Liver (tissue), 10 donors: ENCODE measurements at places on chromosomes 5 and 9. TPM values are rescaled to one million over a fixed set of nuclear protein-coding genes. Genes with fewer than 3 reads are reported as not detected.

C8G gene
- 892 TPM for polyA plus RNA-seq

DNA sequence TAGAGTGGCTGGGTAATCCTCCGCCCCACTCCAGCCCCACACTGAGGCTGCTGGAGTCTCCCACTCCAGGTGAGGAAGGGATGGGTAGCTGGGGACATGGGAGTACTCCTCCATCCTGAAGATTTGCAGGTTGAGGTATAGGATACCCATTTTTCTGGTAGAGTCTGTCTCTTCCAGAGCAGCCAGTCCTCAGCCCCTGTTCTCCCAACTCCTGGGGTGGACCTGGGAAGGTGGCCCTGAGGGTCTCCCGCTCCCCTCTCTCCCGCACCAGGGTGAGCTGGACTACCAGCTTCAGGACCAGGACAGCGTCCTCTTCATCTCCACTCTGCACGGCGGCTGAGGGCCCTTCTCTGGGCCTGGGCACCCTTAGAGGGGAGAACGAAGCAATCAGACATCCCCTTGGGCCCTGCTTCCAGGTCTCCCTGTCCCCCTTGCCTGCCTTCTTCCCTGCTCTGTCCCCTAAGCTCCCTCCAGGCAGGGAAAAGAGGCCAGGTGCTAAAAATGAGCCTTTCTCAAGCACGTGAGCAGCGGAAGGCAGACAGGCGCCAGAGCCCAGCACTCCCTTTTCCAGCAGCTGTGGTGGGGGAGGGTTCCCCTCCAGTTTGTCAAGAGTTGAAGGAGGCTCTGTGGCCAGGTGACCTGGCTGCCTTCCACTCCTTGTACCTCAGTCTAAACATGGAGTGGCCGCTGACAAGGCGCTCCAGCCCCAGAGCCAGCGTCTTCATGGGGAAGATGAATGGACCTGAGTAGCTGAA is 18.4 kb downstream of the URM1 start:
- DNase-seq: no peak

ZNF366 gene
- 0.71 TPM for polyA plus RNA-seq

DNA sequence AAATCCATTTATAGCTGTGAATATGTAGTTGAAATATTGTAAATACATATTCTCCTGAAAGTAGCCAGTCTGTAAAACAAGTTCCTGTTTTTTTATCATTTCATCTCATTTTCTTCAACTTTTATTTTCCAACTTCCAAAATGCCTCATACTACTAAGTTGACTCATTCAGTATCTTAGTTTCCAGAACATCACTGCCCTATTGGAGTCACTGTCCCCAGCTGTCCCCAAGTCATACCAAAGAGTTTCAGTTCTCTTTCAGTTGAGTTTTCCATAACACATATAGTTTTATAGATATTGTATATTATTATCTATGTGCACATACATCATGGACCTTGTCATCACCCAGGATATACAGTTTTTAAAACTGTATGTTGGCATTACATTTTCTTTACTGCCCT is 261.7 kb downstream of the CDH12 start:
- DNase-seq: no peak

DNA sequence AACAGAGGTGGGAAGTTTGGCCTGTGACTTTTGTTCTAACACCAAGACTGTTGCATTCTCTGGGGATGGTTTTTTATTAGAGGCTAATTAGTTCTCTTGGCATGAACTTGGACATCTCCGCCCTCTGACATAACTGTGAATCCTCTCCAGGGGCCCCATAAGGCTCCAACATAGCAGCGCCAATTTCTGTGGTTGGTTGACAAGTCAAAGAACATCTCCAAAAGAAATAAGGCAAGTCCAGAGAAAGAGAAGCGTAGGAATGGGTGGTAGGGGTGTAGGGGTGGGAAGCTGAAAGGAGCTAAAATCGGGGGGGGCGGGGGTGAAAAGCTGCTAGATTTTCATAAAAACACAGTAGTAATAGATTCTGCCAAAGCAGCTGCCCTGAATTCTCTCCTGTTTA is 81.0 kb upstream of the DAB2 start:
- DNase-seq: no peak

UHRF2 gene
- polyA plus RNA-seq: 5.7 TPM

MYMK gene
- not detected for polyA plus RNA-seq
